ENCODE measurements at places on chromosomes 5 and 9.

DNA sequence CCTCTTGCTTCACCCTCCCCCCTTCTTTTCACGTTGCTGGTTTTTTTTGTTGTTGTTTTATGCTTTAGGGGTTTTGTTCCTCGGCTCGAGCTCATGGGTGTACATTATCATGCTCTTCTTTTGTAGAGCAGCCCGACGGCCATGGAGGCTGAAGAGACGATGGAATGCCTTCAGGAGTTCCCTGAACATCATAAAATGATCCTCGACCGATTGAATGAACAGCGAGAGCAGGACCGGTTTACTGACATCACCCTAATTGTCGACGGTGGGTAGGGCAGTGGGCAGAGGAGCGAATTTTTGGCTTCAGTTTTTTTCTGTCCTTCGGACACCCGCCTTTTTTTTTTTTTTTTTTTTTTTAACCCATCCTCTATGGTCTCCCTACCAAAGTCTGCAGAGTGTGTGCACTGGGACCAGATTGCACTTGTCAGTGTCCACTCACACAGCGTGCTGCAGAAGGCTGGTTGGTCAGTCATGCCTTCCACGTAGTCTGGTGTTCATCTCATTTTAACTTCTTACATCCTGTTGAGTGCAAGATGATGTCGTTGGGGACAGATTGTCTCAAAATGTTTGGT, 1.3 kb downstream of the ZNF131 start:
- DNase-seq: no peak

GRCh38 chr5:116453988-116454411, 120.6 kb downstream of the SEMA6A start:
- no peak for DNase-seq

DNA sequence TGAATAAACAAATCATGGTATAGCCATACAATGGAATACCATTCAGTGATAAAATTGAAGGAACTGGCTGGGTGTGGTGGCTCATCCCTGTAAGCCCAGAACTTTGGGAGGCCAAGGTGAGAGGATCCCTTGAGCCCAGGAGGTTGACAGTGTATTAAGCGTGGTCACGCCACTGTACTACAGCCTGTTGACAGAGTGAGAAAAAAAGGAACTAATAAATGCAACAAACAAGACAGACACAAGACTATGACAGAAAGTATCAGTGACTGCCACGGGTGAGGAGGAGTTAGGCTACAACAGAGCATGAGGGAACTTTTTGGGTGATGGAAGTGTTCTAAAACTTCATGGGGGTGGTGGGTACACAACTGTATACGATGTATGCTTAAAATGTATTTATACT, 2.2 kb downstream of the FNIP1 start:
- DNase-seq: no peak

- DNase-seq: no peak
Observed at GRCh38 chr5:172106511-172107356, 81.3 kb downstream of the STK10 start.

GRCh38 chr5:65802080-65802479, 80.1 kb downstream of the NLN start:
- no peak for DNase-seq

DNA sequence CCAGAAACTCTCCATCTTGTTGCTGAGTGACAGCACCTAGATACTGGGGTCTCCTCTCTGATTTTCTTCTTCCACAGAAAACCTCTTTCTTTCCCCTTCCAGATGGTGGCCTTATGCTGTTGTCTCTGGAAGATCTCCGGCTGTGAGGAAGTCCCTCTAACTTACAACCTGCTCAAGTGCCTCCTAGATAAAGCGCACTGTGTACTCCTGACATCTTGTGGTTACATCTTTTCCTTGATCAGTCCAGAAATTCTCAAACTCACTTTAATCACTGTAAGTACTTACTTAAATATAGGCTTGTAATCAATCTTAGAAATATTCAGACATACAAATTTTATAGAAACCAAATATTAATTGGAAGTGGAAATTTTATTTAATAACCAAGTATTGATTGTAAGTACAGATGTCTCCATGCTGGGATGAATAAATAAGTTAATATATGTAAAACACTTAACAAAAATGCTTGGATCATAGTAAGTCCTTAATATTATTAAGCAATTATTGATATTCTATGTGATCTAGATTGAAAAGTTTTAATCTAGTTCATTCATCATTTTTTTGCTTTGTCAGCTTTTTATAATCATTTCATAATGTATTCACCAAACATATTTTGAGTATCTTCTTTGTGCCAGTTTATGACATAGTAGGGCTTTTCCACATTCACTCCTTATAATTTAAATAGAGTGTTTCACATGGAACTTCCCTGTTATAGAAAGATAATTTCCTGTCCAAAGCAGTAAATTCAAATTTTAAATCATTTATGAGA, 1381.4 kb upstream of the CDH6 start:
- no peak for DNase-seq

DNA sequence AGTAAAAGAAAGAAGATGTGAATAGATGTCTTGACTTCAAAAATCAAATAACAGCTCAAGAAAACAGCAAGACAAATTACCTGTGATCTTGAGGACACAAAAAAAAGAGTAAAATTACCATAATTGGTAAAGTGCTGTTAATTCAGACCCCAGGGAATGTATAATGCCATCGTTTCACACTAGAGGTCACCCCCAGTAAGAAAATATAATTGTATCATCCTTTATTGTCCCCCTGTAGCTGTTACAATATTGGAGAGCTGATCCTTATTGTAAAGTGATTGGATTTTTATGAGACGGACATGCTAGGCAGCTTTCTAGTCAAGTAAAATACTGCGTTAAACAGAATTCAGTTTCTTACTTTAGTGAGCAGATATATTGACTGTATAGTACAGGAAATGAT, 377.0 kb downstream of the TLE1 start:
- no peak for DNase-seq

- no peak for DNase-seq
Observed at GRCh38 chr5:111070272-111071134, 1.0 kb upstream of the TSLP start.

- no peak for DNase-seq
Observed at GRCh38 chr5:138778234-138778633, 25.0 kb downstream of the CTNNA1 start.

GRCh38 chr5:96919754-96920197, 16.1 kb upstream of the LNPEP start:
- DNase-seq: no peak

DNA sequence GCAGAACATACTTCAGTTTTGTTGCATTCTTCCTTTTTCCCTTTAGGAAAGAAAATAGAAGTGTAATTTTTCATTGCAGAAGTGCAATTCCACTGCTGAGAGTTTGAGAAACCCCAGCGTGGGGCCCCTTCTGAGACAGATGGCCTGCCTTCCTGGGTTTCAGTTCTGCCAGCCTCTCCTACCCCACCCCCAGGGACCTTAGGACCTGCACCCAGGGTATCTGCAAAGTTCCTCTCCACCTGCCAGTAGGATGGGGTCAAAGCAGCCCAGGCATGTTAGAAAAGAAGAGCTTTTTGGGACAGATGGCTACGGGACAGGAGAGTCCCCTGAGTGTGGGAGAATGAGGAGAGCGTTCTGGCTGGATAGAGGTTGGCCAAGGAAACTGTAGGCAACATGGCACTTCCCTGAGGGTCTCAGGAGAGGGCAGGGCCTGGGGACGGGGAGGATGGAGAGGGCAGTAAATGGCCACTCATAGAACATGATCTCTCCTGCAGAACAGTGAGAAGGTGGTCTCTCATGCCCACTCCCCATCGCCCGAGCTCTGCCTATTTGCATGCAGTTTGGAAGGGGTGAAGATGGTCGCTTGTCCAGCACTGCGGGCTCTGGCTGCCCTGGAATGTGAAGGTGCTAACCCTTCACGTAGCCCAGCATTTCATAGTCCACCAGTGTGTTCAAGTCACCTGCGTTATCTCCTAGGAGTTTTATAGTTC, at the start of gene TIFAB:
TIFAB (minus strand) TSS at position 31 of the 710 bp plus-strand sequence. CDS start 2,412 bp downstream, outside the sequence.
- DNase-seq: no peak

DNA sequence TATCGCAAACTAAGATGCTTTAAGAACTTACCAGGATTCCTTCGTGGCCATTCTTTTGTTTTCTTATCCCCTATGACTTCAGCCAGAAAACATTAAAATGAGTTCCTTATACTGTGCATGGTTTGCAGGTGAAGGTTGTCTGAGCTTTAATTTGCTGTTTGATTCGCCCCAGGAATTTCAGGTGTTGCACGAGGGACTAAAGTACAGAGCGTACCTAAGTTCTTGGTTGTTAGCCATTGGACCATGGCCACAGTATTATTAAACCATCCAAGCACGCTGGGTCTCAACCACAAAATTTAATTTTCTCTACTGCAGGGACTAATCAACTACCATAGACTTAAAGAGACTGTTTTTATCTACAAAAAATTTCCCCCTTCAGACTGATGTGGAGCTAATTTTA, 208.4 kb upstream of the MPDZ start:
- DNase-seq: no peak

DNA sequence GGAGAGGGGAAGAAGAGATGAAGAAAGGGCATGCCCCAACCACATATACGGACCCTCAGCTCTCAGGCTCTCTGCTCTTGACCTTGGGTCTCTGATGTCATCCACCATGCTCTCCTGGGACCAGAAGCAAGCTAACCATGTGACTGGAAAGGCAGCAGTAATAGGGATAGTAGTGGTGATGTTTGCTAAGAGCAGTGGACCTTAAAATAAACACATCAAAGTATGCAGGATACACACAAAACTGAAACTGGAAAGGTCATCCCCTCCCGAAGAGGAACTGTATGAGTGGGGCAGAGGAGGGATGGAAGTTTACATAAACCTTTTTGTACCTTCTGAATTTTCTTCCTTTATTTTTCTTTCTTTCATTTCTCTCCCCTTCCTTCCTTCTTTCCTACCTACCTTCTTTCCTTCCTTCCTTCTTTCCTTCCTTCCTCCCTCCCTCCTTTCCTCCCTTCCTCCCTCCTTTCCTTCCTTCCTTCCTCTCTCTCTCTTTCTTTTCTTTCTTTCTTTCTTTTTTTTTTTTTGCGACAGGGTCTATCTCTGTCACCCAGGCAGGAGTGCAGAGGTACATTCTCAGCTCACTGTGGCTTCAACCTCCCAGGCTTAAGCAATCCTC, 8.1 kb upstream of the PTPN3 start:
- no peak for DNase-seq

DNA sequence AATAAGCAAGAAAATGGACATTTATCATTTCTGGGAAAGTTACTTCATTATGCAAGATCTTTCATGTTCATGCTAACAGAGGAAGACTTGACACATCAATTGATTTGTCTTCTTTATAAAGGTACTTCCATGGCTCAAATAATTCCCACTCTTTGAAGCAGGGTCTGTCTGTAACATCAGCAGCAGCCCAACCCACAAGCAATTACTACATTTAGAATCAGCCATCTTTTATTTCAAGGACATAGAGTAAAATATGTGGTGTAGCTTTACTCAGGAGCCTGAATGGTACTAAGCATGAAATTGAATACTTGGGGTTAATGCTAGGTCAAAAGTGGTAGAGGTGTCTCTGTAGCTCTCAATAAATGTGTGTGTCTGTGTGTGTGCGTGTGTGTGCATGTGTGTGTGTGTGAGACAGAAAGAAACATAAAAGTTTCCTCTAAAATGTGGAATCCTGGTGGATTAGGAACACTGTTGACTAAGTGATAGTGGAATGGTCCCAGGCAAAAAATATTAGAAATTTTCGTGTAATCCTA, 581.1 kb downstream of the CAAP1 start:
- DNase-seq: no peak

DNA sequence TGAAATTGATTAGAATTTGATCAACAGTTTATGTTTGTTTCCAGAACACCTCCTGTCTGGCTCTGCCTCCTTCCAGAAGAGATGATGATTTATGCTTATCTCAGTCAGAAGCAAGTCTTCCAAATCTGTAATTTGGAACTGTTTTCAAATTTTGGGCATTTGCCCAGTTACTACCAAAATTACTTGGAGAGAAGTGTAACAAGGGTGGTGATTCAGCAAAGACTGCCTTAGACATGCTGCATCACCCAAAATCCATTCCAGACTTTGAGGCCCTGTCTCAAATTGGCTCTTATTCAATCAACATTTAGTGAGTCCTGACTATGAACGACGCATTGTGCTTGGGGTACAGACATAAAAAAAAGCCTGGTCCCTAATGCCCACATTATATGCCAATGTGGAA, 89.4 kb downstream of the SH3TC2 start:
- DNase-seq: no peak

DNA sequence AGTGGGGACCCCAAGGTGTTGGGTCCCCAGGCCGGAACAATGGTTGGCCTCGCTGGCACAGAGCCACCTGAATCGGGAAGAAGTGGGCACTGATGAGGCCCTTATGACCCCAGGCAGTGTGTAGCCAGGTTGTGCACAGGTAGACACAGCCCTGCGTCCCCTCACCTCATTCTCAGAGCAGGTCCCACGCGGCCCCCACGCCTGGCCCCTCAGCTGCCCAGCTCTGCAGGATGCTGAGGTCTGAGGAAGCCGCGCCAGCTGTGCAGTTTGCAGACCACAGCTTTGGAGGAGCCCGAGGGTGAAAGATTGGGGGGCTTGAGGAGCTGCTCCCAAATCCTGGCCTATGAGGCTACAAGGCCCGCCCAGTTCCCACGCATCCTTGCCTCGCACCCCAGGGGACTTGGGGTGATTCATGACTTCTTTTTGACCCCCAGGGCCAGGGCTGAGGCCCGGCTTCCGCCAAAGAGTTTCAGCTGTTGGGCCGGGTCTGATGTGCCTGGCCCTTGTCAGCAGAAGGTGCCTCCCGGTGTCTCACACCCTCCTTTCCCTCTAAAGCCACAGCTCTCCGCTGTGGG, 87.8 kb upstream of the PHYKPL start:
- no peak for DNase-seq

- DNase-seq: no peak
Observed at GRCh38 chr9:35832814-35833213, 3.8 kb downstream of the TMEM8B start.

GRCh38 chr9:87892956-87893355, 10.3 kb downstream of the SPATA31E1 start:
- no peak for DNase-seq

- DNase-seq: no peak
Observed at GRCh38 chr9:130500340-130501180, 55.8 kb downstream of the ASS1 start.

GRCh38 chr5:148401604-148402003, 17.8 kb downstream of the FBXO38 start:
- no peak for DNase-seq

DNA sequence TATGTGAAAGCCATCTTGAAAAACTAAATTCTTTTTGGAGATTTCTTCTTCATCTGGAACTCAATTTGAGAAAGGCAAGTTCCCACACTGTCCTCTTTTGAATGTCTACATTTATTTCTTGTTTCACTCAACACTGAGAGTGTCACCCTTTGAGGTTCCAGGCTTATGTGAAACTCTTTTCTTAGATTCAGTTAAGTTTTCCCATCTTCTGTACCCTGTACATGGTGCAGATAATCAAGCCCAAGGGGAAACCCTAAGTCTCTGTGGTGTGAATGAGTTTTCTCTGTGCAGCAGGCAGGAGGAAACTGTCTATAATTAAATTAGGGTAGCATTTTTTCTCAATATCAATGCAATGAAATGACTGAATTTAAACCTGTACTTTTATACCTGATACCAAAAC, 72.3 kb upstream of the PRLR start:
- no peak for DNase-seq

- no peak for DNase-seq
Observed at GRCh38 chr9:11064909-11065308, 452.1 kb upstream of the PTPRD start.

All from iPS DF 6.9 (cell line).